ENCODE measurements at places on chromosomes 3 and 15.

GRCh38 chr3:66904831-66905493 is 93.1 kb upstream of the KBTBD8 start:
- DNase-seq: peak; percentile 3

DNA sequence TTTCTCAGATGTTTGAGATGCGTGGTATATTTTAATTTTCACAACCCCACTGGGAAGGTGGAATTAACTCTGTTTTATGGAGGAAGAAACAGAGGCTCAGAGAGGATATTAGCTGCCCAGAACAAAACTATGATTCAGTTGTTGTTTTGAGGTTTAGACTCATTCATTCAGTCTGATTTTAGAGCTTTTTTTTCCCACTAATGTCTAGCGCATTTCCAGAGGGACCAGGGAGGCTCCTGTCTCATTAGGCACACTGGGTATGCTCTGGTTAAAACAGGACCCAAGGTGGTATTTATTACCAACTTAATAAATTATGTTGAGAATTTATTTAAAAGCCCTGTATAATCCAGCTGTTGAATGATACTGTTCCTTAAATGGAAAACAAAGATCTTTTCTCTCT is 272.0 kb upstream of the RGMA start:
- no peak for DNase-seq

DNA sequence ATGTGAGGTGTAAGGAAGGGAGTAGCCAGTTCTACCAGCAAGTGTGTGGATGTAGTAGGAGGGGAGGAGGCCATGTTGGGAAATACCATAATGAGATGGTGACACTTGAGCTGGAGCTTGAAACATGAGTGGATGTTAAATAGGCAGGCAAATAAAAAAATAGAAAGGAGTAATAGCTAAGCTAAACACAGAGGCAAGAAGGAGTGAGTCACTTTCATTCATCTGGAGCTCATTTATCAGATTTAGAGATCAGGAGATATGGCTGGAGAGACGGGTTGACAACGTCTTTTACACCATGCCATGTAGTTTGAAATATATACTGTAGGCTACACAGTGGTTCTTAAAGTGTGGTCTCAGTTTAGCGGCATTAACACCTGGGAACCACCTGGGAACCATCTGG is 390.5 kb downstream of the DIPK2A start:
- DNase-seq: peak; percentile 21

GRCh38 chr3:47520756-47521155 is 7.2 kb upstream of the ELP6 start:
- DNase-seq: no peak

DNA sequence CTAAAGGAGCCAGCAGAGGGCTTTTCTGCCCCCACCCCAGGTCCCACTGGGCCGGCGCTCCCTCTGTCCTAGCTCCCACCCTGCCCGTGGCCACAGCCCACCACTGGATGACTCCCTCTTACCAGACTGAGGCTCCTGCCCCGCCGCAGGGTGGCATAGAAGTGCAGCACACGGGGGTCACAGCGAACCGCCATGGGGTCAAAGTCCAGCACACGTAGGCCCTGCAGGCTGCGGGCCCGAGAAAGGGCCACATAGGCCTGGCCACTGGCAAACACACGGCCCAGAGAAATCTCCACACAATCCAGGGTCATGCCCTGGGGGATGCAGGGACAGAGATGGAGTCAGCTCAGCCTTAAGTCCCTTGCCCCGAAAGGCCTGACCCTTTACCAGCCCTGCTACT is 9.0 kb downstream of the PIF1 start:
- DNase-seq: no peak

DNA sequence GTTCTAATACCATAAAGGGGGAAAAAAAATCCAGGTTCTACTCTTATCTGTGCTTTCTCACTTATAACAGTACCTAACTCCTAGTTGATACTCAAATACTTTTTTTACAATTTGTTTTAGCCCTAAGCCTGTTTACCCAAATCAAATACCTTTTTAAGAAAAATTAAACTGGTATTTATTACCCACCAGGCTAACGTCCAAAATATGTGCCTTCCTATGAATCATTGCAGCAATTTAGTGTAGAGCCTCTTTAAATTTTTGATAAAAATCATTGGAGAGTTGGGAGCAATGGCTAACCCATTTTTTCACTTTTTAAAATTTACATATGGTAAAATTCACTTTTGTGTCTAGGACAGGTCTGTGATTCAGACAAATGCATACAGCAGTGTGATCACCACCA is 27.9 kb downstream of the FILIP1L start:
- DNase-seq: no peak

DNA sequence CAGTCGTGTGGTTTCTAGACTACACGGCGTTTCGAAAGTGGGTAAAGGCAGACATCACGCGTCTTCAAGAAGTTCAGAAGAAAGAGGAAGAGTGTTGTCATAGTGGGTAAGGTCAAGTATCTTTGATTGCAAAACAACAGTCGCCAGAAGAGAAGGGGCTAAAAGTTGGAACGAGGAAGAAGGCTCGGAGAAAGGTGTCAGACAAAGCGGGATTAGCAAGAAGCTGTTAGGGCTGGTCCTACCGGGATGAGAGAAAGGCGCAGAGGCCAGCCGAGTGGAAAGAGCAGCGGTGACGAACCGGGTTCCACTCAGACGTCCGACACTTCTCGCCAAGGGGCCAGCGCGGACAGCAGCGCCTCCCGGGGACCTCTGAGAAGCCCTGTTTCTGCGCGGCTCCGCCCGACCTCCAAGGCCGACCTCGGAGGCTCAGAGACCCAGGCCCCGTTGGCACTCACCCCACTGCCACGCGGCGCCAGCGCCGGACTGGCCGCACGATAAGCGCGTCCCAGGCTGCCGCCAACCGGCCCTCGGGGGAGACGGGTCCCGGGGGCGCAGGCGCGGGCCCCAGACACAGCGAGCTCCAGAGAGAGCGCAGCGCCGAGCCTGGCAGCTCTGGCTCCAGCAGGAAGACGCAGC is 436 bp downstream of the ADPGK start:
- peak; percentile 71 for DNase-seq

- no peak for DNase-seq
Observed at GRCh38 chr3:150220041-150220440, 188.1 kb upstream of the TSC22D2 start.

DNA sequence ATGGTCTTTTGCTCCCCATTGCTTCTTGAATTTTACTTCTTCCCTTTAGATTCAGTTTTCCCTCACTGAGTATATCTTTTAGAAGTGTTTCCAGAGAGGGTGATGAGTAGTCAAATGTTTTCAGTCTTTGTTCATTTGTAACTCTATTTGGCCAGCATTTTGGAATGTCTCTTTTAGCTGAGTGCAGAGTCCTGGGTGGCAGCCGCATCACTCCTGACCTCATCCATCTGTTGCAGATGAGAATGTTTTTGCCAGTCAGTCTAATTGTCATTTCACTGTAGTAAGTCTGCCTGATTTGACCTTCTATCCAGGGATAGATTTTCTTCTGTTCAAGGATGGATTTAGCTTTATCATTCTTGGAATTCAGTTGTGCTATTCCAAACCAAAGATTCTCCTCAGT is 7.3 kb downstream of the SRPRB start:
- no peak for DNase-seq

GRCh38 chr15:93829115-93829870 is 402.1 kb upstream of the MCTP2 start:
- peak; percentile 59 for DNase-seq

GRCh38 chr3:67109651-67110204 is 111.6 kb downstream of the KBTBD8 start:
- peak; percentile 82 for DNase-seq

DNA sequence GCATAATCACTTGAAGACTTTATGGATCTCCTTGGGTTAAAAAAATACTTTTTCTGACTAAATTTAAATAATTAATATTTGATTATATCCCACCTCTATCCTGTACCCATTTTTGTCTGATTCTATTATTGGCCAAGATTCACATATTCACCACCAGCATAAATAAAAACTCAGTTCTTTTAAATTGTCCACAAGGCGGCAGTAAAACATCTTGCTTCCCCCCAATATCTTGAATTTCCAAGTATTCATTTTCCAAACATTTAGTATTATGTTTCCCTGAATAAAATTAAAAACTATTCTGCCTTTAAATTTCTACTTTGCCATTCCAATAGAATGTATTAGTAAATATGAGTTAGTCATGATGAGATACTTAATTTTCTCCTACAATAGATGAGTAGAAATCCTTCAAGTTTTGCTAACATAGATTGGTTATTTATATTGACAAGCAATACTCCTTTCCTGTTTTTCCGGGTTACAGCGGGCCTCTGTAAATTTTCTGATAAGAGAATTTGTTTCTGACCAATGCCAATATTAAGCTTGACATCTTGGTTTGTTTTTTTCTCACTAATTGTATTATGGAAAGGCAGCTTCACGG is 218.7 kb upstream of the MDFIC2 start:
- DNase-seq: peak; percentile 43

GRCh38 chr15:100193277-100193860 is 148.4 kb downstream of the ADAMTS17 start:
- no peak for DNase-seq

- DNase-seq: peak; percentile 62
Observed at GRCh38 chr15:34853001-34853758, 57.8 kb upstream of the ACTC1 start.

- DNase-seq: peak; percentile 65
Observed at GRCh38 chr3:27360113-27361078, 8.8 kb downstream of the NEK10 start.

DNA sequence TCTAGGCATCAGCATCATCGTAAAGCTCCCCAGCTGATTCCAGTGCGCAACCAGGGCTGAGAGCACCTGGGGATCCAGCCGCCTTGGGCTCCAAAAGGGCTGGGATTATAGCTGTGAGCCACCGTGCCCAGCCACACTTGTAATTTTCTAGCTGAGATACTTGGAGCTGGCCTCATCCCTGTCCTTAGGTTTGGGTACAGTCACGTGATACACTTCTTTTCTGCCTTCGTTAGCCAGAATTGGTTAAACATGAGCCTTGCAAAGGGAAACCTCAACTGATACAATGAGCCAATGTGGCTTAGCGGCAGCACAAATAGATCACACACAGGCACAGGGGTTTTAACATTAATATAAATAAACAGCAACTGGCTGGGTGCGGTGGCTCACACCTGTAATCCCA is 69.8 kb upstream of the GCNT3 start:
- DNase-seq: no peak

DNA sequence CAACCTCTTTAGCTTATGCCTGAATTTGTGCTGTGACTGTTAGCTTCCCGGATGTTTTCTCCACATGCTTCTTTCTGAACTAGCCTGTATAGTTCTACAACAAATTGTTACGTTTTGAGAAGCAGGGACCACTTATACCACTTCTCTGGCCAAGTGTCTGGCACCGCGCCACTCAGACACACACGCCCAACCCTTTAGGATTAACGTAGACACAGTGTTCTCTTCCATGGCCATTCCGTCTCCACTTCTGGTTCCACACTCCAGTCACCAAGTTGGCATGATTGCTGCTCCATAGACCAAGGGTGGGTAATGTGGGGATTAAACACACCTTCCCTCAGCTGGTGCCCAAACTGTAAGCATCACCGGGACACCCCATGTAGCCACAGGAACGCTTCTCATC is 755 bp upstream of the TMEM108 start:
- no peak for DNase-seq

DNA sequence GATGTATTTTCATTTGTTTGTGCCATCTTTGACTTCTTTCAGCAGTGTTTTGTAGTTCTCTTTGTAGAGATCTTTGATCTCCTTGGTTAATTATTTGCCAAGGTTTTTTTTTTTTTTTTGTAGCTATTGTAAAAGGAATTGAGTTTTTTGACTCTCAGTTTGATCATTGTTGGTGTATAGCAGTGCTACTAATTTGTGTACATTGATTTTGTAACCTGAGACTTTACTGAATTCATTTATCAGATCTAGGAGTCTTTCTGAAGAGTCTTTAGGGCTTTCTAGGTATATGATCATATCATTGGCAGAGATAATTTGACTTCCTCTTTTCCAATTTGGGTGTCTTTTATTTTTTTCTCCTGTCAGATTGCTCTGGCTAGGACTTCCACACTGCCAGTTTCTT is 42.2 kb upstream of the POMGNT2 start:
- DNase-seq: no peak

- DNase-seq: no peak
Observed at GRCh38 chr15:48332642-48333034, 1.4 kb downstream of the DUT start.
